Hematopoietic multipotent progenitor cell treated with erythropoietin and hydrocortisone succinate and interleukin-3 and kit ligand, for 4 days (in vitro differentiated cells): ENCODE measurements at places on chromosomes 5 and 9.

DNA sequence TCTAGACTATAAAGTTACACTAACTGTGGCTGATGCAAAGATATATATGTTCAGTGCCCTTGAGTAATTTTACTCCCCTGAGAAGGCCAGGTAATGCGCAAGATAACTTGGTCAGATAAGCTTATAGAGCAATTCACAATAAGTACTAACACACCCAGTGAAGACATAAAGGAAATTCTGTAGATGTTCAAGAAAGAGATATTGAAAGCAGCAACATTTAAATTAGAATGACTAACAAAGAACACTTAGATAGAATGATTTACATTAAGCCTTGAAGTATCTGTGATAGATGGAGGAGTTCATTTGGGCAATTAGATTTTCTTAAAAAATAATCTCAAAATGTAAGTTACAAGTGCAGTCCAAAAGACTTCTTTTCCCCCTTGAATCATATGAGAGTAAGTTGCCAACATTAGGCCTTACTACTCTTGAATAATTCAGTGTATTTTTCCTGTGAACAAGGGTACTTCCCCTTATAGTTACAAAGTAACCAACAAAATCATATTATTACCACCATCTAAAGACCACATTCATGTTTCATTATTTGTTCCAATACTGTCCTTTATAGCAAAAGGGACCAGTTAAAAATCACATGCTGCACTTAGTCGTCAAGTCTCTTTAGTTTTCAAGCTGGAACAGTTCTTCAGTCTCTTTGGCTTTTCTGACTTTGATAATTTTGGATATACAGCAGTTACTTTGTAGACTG is 44.4 kb upstream of the ELOVL7 start:
- no peak for DNase-seq

DNA sequence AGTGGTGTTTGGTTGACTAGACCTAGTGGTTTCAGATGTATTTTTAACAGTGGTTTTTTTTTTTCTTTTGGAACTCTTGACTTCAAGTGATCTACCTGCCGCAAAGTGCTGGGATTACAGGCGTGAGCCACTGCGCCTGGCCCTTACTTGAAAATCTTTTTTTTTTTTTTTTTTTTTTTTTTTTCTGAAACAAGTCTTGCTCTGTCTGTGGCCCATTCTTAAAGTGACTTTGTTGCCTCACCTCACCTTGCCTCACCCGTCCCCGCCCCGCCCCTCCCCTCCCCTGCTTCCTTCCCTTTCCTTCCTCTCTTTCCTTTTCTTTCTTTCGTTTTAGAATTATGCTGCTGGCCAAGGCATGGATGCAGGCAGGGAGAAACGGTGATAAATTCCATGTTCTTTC is 26.0 kb downstream of the GPBP1 start:
- DNase-seq, result peak; percentile 40

- DNase-seq, result no peak
Measured at GRCh38 chr9:12923468-12924009, 148.7 kb downstream of the LURAP1L start.

GRCh38 chr9:114359801-114360200 is 28.0 kb downstream of the AKNA start:
- DNase-seq, result no peak

GRCh38 chr9:14926941-14927624 is 16.9 kb upstream of the FREM1 start:
- DNase-seq, result peak; percentile 96

DNA sequence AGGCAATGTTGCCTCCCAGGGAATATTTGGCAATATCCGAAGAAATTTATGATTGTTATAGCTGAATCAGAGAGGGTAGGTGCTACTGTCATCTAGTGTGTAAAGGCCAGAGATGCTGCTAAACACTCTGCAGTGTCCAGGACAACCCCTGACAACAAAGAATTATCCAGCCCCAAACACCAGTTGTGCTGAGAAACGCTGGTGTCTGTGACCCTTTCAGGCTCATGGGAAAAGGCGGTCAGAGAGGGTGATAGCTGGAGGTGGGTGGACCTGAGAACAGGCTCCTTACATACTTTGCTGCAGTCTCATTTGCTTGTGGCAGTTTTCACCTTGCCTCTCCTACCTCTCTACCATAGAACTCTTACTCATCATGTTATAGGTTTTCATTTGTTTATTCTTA is 295.3 kb upstream of the DMRT1 start:
- no peak for DNase-seq

DNA sequence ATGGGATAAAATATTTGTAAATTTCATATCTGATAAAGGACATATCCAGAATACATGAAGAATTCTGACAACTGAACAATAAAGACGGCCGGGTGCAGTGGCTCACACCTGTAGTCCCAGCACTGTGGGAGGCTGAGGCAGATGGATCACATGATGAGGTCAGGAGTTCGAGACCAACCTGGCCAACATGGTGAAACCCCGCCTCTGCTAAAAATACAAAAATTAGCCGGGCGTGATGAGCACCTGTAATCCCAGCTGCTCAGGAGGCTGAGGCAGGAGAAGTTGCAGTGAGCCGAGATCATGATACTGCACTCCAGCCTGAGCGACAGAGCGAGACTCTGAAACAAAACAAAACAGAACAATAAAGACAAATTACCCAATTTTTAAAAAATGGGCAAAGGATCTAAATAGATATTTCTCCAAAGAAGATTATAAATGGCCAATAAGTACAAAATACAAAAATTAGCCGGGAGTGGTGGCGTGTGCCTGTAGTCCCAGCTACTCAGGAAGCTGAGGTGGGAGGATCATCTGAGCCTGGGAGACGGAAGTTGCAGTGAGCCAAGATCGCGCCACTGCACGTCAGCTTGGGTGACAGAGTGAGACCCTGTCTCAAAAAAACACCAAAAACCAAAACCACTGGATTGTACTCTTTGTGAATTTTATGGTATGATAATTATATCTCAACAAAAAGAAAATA is 9.6 kb upstream of the NSD1 start:
- DNase-seq, result no peak

GRCh38 chr9:103242025-103242424 is 246.9 kb downstream of the CYLC2 start:
- no peak for DNase-seq

DNA sequence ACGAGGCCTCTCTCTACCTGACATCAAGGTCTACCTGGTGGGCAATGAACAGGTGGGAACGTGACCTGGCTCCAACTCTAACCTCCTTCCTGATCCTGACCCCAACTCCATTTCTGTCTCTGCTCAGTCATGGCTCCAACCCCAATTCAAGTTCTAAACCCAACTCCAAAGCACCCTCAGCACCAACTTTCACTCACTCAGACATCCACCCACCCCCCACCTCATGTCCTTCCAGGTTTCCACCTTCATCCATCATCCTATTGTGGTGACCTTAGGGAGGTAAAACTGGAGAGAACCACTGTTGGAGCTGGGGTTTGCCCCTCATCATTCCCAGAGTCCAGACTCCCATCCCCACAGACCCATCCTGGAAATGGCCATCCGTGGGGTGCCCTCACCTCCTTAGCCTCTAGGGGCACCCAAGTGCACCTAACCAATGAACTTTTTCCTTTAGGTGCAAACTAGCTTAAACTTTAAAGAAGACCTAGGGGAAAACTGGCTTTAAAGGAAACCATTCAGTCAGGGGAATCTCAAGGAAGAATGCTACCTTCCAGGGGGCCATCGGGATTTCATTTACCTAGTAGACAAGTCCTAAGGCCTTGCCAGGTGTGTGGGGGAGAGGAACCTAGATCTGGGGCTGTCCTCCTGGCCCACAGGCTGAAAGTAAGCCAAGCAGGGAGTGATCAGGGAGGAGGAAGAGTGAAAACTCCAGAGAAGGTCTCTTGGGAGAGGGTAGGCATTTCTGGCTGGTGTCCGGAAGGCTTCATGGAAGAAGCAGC is 11.3 kb downstream of the RGS14 start:
- peak; percentile 66 for DNase-seq

- no peak for DNase-seq
Measured at GRCh38 chr5:78615697-78616096, 32.9 kb downstream of the LHFPL2 start.

DNA sequence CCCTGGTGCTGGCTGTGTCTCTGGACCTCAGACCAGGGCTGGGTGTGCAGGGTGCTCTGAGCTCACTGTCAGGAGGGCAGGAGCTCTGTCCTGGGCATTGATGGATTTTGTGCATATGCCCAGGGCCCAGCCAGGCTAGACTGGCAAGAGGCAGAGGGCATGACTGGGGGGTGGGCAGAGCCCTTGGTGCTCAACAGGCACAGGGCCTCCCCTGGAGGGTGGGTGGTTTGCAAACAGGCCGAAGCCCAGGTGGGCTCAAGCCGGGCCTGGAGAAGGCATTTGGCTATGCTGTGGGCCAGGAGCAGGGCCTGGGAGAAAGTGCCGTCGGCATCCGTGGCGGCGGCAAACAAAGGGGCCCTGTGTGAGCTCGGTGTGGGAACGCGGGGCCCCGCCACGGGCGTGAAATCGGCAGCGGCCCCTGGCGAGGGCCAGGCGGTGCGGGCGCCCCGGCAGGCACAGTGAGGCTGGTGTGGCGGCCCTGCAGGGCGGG is 1.9 kb upstream of the NRARP start:
- DNase-seq, result no peak

- DNase-seq, result no peak
Measured at GRCh38 chr5:18238321-18238720, 604.1 kb downstream of the TAF11L14 start.

GRCh38 chr9:110994771-110995241 is 43.5 kb downstream of the LPAR1 start:
- DNase-seq, result peak; percentile 83

DNA sequence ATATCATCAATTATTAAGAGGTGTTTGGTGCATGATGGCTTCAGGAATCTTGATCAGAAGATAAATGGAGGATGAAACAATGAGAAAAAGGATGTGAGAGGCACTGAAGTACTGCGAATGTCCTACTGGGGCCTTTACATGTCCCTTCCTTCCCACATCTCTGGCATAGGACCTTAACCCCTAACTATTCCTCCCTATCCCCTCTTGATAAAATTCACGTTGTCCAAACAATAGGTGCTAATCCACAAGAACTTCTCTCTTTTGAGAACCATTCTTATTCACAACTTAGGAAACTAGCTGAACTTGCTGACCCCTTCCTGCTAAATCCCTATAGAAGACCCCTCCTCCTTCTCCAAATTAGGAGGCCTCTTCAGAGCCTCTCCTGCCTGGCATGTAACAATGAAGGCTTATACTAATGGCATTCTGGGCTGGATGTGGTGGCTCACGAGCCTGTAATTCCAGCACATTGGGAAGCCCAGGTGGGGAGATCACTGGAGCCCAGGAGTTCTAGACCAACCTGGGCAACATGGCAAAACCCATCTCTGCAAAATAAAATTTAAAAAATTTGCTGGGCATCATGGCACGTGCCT is 276.5 kb upstream of the SMARCA2 start:
- DNase-seq, result no peak

GRCh38 chr5:175711031-175711430 is 53.2 kb downstream of the HRH2 start:
- no peak for DNase-seq

- peak; percentile 23 for DNase-seq
Measured at GRCh38 chr9:105251733-105252404, 7.4 kb downstream of the SLC44A1 start.

DNA sequence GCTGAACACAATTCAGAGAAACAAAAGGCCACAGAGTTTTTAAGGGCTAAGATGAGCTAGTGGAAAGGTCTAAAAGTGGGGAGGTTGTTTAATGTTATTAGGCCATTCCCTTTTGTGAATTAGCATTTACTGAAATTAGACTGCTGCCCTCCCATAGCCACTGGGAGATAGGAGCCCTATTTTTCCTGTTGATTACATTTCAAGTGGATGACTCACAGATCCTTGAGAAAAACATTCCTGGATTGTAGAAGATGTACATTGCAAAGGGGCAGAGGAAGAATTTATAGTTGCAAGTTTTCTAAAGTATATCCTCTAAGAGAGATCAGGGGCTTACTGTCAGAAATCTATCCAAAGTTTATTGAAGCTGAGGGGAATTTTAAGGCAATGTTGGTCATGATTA is 367.1 kb upstream of the IZUMO3 start:
- DNase-seq, result no peak

GRCh38 chr5:151667083-151667482 is 19.6 kb downstream of the SPARC start:
- DNase-seq, result no peak

DNA sequence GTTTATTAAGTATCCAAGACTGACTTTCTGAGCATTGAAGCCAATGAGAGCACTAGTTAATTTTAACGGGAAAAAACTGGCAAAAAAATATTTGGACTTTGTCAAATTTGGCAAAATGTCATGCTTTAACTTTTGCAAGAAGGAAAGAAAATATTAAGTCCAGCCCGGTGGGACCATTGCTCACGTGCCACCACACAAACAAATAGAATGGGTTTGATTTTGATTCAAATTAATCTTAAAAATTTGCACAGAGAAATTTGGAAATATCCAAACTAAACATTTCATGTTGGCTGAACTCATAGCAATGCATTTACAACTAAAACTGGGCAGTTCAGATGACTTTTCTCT is 302.2 kb downstream of the EBF1 start:
- no peak for DNase-seq

GRCh38 chr9:29730163-29730562 is 2156.9 kb upstream of the C9orf72 start:
- no peak for DNase-seq

- no peak for DNase-seq
Measured at GRCh38 chr5:113223315-113223714, 211.5 kb downstream of the TSSK1B start.

DNA sequence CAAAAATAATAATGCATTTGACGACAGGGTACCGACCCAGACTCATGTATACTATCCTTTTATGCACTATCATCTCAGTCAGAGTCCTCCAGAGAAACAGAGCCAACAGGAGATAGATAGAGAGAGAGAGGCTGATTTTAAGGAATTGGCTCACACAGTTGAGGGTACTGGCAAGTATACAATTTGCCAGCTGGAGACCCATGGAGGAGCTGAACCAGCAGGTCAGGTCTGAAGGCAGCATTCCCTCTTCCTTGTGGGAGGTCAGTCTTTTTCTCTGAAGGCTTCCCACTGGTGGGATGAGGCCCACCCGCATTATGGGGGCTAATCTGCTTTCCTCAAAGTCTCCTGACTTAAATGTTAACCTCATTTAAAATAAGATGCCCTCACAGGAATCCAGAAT is 17.3 kb upstream of the MED10 start:
- no peak for DNase-seq

DNA sequence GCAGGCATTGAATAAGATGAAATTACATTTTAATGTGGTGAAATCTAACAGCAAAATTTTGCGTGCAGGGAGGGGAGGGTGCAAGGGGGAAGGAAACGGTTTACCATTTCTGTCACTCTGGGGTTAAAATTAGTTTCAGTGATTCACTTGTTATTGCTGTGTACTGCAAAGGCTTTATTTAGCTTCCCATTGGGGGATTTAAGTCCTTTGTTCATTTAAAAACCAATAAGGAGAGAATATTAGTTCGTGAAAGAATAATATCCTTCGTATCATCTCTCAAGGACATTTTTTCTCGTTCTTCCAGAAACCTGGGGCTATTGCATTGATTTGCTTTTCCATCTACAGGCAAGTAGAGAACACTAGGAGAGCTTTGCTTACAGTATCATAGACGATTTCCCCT is 667.8 kb upstream of the RGMB start:
- no peak for DNase-seq

DNA sequence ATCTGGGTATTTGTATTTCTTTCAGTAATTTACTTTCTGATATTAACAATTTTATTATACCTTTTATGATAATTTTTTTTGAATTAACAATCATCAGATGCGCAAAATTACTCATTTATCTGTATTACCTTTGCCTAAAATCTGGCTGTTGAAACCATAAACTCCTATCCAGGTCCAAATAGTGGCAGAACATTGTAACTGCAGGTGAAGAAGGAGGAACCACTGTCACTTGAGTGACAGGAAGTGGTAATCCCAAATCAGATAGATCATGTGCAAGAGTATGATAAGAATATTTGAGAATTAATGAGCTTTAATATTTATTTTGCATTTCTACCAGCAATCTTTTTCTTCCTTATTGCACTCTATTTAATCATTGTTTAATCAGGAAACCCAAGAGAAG is 139.3 kb upstream of the TLE4 start:
- DNase-seq, result peak; percentile 34
